ENCODE measurements at places on chromosomes 2 and 18.

DNA sequence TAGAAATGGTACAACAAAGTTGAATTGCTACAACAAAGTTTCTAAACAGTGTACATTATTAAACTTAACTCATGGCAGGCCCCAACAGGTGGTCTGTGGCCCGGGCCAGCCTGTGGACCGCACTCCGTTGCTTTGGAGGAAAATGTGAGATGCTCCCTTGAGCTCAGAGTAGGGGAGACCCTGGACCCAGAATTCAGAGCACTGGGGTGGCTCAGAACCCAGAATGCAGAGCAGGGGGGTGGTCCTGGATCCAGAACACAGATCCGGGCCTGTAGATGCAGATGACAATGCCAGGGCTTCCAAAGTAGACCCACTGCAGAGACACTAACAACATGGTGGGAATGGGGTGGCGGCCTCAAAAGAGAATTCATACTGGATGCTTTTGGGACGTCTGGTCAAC, 311.0 kb downstream of the NDUFA10 start:
- DNase-seq: no peak

GRCh38 chr2:67701011-67701410, 303.9 kb downstream of the ETAA1 start:
- DNase-seq: no peak

- DNase-seq: no peak
Observed at GRCh38 chr2:238106339-238106697, 6.2 kb downstream of the ESPNL start.

DNA sequence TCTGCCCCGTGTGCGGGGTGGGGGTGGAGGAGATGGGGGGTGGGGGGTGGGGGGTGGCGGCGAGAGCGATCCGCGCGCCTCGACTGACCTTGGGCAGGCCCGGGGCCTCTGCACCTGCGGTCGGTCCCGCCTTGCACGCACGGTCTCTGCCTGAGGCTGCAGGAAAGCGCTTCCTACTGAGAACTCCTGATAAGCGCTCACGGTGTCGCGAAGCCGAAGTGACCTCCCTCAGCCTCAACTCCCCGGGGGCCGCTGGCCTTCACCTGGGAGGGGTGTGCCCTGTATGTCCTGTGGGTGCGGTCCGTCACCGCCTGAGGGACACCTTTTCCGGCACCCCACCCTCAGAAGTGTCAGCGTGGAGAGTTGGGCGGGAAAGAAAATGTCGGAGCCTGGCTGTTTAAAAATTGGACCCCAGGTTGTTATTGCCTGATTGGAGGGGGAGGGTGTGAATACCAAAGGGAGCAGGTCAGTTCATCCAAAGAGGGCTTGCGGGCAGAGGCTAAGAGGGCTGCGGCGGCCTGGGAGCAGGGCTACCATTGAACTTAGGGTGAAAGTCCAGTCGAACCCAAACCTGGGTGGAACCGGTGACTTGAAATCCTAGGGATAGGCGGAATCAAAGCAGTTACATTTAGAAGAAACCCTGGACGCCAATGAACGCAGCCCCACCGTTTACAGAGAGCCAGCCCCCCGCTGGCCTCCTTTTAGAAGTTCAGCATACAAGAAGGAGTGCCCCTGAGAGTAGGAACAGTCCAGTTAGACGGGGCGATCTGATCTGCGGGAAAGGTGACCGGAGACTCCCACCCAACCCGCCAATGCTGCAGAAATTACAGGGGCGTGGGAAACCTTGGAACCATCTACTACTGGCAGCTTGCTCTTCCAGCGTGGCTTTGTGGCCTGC, 1.2 kb downstream of the MAL start:
- DNase-seq: peak; percentile 60

DNA sequence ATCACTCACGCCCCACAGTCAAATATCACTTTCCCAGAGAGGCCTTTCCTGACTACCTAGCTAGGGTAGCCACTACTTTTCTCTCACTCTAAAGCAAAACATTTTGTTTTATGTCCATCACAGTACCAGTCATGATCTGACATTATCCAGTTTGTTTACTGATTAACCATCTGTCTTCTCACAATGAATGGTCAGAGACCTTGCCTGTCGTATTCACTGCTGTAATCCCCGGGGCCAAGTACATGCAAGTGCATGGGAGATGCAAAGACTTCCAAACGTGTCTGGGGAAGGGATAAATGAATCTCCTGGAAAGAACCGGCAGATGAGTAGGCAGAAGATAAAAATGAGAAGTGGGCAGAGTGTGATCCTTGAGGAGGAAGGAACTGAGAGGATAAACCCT, 39.7 kb downstream of the THUMPD2 start:
- no peak for DNase-seq

GRCh38 chr2:218513676-218514075, 54.5 kb downstream of the USP37 start:
- DNase-seq: no peak

- DNase-seq: no peak
Observed at GRCh38 chr18:3466045-3466444, 16.1 kb downstream of the TGIF1 start.

DNA sequence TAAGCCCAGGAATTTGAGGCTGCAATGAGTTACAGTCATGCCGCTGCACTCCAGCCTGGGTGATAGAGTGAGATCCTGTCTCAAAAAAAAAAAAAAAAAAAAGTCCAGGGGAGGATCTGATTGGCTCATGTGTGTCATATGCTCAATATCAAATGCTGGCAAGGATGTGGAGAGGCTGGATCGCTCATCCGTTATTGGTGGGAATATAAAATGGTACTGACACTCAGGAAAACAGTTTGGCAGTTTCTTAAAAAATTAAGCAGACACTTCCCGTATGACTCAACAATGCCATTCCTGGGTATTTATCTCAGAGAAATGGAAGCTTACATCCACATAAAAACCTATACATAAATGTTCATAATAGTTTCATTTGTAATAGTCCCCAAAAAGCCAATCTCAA, 68.9 kb downstream of the MEX3C start:
- DNase-seq: no peak

All from activated CD4-positive, alpha-beta T cell treated with anti-CD3 and anti-CD28 coated beads for 36 hours (primary cell).